NCI-H1930 (cell line): ENCODE measurements at places on chromosomes 11 and 22.

GRCh38 chr11:65436412-65437032 is 13.9 kb downstream of the NEAT1 start:
- no peak for DNase-seq

- DNase-seq, result no peak
Measured at GRCh38 chr11:20342347-20343141, 21.0 kb upstream of the HTATIP2 start.

GRCh38 chr11:110793556-110793955 is 81.3 kb upstream of the ARHGAP20 start:
- DNase-seq, result no peak

DNA sequence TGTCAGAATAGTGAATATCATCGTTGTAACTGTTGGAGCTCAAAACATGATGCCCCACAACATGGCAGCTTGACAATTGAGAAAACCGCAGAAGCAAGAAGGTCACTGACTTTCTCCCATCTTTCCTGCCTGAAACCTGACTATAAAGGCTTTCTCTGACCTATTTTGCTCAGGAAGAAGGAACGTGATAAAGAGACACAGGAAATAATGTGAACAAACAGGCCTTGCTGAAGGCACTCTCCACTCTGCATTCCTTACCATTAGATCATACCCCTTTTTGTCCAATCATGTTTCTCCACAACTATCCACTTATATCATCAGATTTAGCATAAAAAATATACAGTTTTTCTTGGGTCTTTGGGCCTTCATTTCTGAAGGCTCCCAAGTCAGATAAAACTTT is 916.8 kb downstream of the METTL15 start:
- DNase-seq, result no peak

GRCh38 chr22:18110194-18110953 is at the start of gene TUBA8:
TSS of gene TUBA8 (plus strand) at chr22:18110809. CDS start at chr22:18110866, 57 bp downstream.
- DNase-seq, result no peak

- no peak for DNase-seq
Measured at GRCh38 chr11:95897731-95898130, 26.2 kb downstream of the MTMR2 start.

DNA sequence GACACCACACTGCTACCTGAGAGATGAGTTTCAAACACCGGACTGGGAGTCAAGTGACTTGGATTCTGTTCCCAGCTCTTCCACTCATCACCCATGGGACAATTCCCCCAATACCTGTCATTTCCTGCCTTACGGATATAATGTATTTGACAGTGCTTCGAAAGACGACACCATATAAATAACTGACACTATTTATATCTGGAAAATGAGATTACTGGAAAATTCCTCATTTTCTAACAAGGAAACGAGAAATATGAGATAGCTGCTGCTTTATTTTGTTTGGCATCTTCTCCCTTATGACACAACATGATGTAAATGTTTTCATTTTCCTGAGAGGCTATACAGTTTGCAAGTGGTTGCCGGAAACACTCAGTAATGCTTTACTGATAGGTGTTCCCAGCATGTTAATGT is 8.6 kb downstream of the HSCB start:
- DNase-seq, result no peak

- DNase-seq, result no peak
Measured at GRCh38 chr11:80816454-80816847, 1375.6 kb upstream of the TENM4 start.

GRCh38 chr11:88484873-88485621 is 147.5 kb upstream of the CTSC start:
- no peak for DNase-seq

DNA sequence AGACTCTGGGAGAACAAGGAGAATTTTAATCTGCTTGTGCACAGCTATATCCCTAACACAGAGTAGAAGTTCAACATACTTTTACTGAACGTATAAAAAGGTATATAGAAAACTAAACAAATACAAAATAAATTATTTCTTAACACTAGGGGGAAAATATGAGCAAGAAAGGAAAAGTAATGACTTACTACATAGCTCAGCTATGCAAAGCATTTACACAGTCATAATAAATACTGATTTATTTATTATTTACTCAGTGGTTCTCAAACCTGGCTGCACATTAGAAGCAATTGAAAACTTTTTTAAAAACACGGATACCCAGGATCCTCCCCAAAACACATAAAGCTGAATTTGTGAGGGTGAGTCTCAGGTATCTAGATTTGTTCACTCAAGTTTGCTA is 182.5 kb downstream of the TTC28 start:
- no peak for DNase-seq

GRCh38 chr11:33692013-33692504 is 8.6 kb downstream of the C11orf91 start:
- no peak for DNase-seq

GRCh38 chr11:41175304-41175972 is 284.0 kb downstream of the LRRC4C start:
- no peak for DNase-seq

GRCh38 chr22:48664586-48664985 is 1163.1 kb downstream of the BRD1 start:
- no peak for DNase-seq

- DNase-seq, result no peak
Measured at GRCh38 chr11:120645639-120646038, 134.1 kb downstream of the GRIK4 start.

GRCh38 chr11:34599406-34599945 is 21.4 kb upstream of the EHF start:
- no peak for DNase-seq

DNA sequence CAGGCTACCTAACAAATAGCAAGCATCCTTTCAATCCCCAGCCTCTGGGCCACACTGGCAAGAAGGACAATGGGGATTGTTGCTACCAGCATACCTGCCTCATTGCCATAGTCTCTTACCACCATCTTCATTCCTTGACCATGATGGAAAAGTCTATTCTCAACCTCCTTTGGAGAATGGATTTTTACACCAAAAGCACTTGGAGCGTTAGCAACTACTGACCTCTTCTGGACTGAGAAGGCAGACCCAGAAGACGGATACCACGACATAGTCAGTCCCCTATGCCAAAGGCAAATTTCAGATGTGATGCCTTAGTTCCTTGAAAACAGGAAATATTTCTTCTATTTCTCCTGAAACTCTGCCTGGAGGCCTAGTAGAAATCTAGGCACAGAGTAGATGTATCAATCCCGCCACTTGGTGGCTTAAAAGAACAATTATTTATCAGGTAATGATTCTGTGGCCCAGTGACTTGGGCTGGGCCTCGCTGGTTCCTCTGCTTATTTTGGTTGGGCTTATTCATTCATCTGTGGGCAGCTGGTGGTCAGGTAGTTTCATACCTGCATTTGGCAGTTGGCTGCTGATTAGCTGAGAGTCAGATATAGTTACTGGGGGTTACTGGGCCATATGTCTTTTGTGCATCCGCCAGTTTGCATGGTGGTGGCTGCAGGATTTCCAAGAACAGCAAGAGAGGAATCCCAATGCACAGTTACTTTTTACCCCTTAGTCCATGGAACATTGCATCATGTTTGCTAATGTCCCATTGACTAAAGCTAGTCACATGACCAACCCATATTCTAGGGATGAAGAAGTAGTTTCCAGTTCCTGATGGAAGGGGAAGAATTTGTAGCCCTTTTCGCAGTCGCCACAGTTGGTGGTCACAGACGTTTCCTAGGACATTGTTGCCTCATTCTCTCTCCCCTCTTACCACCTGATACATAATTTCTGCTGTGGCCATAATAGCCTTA is 75.2 kb downstream of the DHCR7 start:
- DNase-seq, result no peak
